ENCODE measurements at places on chromosomes 4 and X.

- DNase-seq = no peak
Measured at GRCh38 chr4:2302387-2303119, 40.6 kb upstream of the MXD4 start.

DNA sequence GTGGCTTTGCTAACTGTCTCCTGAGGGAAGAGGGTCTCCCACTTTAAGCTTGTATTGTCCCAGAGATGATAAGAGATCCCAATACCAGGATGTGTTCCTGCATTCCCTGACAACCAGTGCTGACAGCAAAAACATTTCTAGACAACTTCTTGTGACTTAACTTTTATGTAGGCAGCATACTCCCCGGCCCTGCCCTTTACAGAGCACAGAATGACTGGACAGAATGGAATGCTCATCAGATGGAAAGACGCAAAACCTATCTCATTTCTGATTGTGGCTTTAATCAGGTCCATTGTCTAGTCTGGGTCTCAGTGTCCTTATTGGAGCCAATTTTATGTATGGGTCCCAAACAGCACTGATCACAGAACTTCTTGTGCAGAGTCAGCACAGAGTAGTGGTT, 18.2 kb upstream of the PLAC1 start:
- no peak for DNase-seq

DNA sequence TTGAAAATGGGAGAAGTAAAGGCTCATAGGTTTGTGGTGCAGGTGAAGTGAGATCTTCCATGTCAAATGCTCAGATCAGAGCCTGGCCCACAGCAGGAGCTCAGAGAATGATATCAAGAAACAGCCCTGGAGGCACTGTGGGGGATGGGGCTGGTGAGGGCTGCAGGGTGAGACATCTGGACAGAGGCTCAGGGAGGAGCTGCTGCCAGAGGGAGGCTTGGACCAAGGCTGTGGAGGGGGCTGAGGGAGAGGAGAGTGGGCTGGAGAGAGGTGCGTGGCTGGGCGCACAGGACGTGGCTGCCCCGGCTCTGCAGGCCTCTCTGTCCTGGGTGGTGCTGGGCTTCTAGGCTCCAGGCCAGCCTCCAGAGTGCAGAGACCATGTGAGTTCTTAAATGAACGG, 5.6 kb downstream of the SORCS2 start:
- DNase-seq = no peak

- DNase-seq = no peak
Measured at GRCh38 chrX:96361844-96362243, 322.8 kb upstream of the DIAPH2 start.

DNA sequence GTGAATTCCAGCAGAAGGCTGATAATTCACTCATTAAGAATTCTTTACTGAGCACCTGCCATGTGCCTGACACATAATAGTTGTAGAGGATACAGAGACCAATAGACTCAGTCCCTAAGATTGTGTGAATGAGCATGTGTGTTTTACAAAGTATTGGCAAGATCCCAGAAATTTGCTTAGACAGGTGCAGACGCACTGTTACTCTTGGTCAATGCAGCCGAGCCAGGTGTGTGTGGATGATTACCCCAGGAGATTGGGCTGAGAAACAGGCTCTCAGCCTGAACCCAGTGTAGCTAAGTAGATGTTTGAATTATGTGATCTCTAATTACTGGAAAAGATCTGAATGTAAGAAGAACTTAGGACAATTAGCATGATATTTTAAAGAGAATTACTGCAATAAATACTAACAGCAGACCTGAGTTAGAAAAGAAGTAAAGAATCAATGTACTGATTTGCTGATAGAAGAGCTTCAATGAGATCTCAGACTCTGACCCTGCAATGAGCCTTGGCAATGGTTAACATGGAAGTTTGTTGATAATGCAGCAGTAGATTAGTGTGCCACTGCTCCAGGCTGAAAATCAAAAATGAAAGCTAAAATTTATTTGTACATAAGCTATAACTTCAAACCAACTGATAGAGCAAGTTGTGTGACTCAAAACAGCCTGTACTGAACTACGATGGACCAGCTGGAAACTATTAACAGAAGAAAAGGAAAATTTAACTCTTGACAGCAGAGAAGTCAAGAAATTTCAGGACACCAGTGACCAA, 32.2 kb upstream of the NDST4 start:
- no peak for DNase-seq

- DNase-seq = peak; percentile 90
Measured at GRCh38 chrX:70454441-70455365, 10.1 kb downstream of the DLG3 start.

- no peak for DNase-seq
Measured at GRCh38 chr4:41022116-41022515, 192.2 kb downstream of the APBB2 start.

DNA sequence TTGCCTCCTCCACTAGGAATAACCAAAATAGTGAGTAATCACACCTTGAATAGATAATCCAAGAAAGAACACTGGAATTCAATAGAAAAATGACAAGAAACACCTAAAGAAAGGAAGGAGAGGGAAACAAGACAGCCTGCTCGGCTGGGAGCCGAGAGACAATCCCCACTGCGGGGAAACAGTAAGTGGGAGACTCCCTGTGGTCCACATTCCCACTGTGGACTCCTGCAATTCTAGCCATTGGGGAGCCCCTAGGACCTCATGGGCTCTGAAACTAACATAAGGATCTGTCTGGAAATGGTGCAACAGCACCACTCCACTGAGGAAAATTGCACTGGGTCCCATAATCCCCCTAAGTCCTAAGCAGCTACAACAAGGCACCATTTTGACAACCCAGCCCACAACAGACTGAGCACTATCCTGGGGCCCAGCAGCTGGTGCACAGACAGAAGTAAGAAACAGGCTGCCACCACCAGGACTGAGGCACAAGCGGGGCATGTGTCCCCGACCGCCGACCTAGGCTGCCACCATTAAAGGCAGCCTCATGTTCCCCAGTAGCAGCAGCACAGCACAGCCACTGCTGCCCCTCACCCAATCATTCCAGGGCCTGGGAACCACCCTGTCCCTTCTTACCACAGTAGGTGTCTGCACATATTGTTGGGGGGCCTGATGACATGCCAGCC, 14.2 kb downstream of the LRBA start:
- no peak for DNase-seq

DNA sequence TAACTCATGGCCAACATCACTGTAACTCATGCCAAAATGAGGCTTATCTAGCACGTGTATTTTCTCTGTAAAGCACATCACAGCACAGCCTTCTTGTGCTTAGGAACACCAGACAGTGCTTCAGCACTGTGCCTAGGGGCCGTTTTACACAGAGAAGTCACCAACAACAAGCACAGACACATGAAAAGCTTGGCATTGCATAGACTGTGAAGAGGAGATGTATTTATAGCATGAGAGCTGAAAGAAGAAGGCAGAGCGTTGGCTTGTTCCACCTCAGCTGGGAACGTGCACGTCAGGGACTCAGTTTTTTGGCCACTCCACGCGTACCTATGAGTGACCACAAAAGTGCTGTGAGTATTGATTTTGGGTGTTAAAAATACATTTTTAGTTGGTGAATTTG, 116.3 kb upstream of the SFRP2 start:
- DNase-seq = no peak

GRCh38 chr4:89876548-89876947, 18.1 kb upstream of the MMRN1 start:
- DNase-seq = no peak

- DNase-seq = no peak
Measured at GRCh38 chrX:30343206-30343605, 34.0 kb upstream of the NR0B1 start.

DNA sequence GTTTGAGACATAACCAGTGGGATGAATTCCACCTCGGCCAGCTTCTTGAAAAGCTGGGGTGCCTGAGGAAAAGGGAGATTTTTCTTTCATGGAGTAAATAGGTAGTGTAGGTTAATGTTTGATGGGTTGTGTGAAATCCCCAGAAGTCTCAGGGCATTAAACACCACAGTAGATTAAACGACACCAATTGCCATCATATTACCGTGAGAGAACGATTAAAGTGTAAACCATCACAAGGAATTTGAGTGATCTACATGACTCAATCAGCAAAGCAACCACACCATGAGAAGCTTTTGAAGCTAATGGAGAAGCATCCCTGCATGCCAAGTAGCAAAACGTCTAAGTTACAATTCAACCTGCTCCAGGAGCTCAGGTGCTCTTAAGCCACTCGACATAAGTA, 322.5 kb upstream of the GATB start:
- no peak for DNase-seq

GRCh38 chr4:2761035-2761923, 5.1 kb upstream of the TNIP2 start:
- no peak for DNase-seq

GRCh38 chr4:28167411-28167810, 1306.8 kb downstream of the STIM2 start:
- DNase-seq = no peak

- no peak for DNase-seq
Measured at GRCh38 chr4:74541667-74542066, 96.7 kb downstream of the AREG start.

DNA sequence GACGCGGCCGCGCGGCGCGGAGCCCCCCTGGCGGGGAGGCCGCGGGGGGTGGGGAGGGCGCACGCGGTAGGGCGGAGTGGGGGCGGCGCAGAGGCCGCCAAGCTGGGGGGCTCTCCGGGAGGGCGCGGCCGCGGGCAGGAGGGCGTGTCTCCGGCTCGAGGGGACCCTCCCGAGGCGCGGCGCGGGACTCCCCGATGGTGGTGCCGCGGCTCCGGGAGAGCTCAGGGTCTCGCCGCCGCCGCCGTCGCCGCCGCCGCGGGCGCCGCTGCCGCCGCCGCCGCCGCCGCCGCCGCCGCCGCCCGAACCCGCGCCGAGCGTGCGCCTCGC, 165 bp upstream of the PTCHD1 start:
- DNase-seq = no peak

DNA sequence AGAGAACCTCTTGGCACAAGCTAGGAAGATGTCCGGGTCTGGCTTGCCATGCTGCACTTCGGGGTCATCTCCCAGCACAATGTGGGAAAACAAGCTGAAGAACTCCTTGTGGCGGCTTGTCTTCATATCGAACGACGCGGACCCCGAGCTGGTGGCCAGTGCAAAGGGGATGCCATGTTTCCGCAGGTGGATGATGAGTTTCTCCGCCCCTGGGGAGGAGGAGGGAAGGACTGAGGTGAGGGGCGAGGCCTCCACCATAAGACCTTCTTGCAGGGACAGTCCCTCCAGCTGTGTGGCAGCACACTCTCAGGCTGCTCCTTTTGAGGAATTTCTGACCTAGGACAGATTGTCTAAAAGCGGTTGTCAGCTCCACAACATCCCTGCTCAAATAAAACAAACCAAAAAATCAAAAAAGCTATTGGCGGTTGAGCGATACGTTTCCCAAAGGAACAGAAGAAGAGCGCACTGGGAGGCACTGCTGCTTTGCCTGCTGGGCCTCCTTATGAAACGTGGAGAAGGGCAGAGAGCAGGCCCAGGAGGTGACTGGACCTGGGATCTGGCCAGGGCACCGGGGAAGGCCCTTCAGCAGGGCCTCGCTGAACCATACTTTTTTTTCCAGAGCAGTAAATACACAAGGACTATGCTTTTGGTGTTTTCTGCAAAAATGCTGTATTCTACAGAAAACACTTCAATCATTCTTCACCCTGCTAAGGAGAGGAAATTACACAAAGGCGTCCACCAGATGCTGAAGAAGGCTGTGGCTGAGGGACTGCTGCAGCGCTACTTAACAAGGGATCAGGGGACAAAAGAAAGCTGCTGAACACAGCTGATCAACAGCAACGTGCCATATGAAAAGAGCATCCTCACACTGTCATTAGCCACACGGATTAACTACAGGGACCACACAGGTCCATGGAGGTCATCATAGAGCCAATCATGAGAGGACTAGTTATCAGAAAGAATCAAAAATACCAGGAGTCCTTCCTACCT, 70.0 kb upstream of the STS start:
- no peak for DNase-seq

DNA sequence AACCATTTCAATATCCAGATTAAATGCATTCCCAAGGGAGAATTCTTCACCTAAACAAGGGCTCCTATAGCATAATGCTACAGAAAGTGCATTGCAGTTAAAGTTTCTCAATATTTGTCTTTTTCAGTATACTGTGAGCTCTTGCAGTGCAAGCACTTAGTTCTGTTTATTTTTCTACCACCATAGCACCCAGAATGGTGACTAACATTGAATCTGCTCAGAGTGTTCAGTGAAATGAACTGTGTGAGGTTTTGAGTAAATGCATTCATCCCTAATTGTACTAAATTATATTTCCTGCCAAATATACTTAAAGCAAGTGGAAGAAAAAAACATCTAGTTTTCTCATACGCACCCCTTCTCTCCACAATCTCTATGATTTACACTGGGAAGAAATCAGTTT, 383.9 kb downstream of the PCDH7 start:
- DNase-seq = no peak

DNA sequence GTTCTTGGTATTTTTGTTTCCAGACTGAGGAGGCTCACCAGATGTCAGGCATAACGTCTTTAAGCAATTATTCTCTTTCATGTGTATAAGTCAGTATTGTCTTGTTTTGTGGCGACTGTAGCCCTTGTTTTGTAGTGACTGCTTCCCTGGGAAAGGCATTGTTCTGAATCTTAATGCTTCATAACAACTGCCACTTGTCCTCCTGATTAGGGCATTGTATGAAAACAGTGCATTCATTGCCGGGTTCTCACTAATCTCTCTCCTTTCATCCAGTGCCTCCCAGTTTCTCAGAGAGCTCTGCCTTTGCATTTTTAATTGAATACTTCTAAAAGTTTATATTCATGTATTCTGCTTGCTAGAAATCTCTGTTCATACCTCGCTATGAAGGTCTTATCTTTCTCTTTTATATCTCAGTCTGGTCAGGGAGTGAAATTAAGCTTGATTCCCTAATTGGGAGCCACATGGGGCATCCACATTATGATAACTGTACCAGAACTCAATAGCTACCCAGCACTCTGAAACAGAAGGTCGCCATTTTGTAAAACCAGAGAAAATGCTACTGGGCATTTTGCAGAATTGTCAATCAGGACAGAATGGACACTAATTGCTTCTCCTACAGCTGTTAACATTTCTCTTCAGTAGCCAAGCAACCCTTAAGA, 149.8 kb downstream of the GBA3 start:
- DNase-seq = peak; percentile 18

- DNase-seq = no peak
Measured at GRCh38 chrX:8245411-8245810, 74.3 kb upstream of the VCX2 start.

GRCh38 chr4:128221586-128221985, 66.0 kb downstream of the PGRMC2 start:
- DNase-seq = no peak

DNA sequence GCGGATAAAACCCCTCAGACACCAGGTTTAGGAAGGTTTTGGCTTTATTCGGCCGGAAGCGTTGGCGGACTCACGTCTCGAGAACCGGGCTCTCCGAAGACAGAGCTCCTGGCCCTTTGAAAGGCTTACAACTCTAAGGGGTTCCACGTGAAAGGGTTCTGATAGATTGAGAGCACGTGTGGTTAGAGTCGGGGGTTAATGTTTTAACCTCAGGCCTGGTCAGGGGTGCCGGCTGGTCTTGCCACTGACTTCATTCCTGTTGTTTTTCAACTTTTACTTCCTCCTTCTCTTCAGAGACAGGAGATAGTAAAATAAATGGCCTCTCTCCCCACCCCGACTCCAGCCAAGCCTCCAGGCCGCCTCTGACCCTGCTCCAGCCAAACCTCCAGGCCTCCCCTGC, 4.7 kb upstream of the ASMT start:
- DNase-seq = no peak
